GM19239 (cell line): ENCODE measurements at places on chromosomes 11 and 22.

- no peak for DNase-seq
Measured at GRCh38 chr11:44326615-44327475, 16.9 kb upstream of the ALX4 start.

- DNase-seq, result no peak
Measured at GRCh38 chr11:130653838-130654636, 205.6 kb downstream of the ADAMTS15 start.

DNA sequence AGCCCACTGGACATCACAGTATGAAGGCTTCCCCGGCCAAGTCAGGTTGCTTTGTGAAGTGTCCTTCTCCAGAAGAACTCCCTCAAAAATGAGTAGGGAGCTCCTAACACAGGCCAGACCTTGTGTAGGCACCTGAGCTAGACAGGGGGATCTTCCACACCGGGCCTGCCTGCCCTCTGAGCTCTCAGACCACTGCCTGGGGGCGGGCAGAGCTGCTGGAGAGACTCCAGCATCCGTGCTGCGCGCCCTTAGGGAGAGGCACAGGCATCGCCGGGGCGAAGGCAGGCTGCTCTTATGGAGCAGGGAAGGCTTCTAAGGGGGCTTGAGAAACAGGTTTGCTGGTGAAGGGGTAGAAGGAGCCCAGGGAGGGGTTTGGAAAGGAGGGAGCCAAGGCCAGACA, 4.4 kb downstream of the KCNJ5 start:
- DNase-seq, result no peak

DNA sequence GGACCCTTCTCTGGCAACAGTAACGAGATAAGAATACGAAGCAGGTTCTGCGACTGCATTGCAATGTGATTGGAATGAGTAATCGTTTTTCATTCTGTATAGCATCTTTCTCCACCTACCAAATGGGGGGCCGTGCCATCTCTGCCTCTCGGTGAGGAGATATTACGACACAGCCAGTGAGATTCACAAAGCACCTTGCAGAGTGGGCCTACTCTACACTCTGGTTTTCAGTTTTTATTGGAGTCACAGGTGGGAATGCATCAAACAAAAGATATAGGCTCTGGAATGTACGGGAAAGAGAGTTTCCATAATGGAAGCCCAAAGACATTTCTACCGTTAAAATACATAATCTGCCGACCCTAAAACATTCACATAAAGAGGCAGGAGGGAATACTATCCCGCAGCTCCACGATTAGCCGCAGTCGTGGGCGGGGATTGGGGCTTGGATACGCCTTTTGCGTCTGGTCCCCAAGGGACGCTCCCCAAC, 423 bp upstream of the RTN3 start:
- DNase-seq, result no peak

DNA sequence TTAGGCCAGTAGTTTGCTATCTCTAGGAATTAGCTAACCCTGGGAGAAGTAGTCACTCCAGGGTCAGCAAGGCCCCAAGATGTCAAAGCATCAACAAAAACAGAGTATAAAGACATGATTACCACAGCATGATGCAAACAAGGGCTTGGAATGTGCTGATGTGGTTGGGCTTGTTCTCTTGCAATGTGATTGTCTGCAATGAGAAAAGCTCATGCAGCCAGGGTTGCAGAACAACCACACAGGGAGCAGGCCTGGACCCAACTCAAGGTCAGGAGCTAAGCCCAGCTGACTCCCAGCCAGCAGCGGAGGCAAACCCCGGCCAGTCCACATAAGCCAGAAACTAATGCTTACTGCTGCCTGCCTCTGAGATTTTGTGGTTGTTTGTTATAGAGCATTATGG, 132.4 kb upstream of the ZC3H12C start:
- no peak for DNase-seq
